Naive thymus-derived CD4-positive, alpha-beta T cell (primary cell): ENCODE measurements at places on chromosomes 5 and 9. TPM values are rescaled to one million over a fixed set of nuclear protein-coding genes. Genes with fewer than 3 reads are reported as not detected.

Gene C5orf15
- total RNA-seq: 11.1 TPM

Gene PCDHGB2
- 0.34 TPM for total RNA-seq

Gene SLC25A46
- total RNA-seq: 46.5 and 50.5 TPM in 2 replicates

- H3K27ac ChIP-seq: no peak overlapping the region
- H3K27me3 ChIP-seq: no peaks in the 10 kb centered on the region
- H3K4me3 ChIP-seq: no peak overlapping the region
- DNase-seq: peak; percentile 23
- no peaks in the 10 kb centered on the region for H3K36me3 ChIP-seq
- H3K4me1 ChIP-seq: no peaks in the 10 kb centered on the region
Measured at GRCh38 chr9:4366591-4367330, 66.9 kb upstream of the GLIS3 start.

GRCh38 chr9:78292716-78293497, 4.0 kb upstream of the PSAT1 start:
- H3K4me1 ChIP-seq: peaks cover 3% of the 10 kb centered on the region
- no peaks in the 10 kb centered on the region for H3K36me3 ChIP-seq
- no peaks in the 10 kb centered on the region for H3K27me3 ChIP-seq
- no peak overlapping the region for H3K27ac ChIP-seq

DNA sequence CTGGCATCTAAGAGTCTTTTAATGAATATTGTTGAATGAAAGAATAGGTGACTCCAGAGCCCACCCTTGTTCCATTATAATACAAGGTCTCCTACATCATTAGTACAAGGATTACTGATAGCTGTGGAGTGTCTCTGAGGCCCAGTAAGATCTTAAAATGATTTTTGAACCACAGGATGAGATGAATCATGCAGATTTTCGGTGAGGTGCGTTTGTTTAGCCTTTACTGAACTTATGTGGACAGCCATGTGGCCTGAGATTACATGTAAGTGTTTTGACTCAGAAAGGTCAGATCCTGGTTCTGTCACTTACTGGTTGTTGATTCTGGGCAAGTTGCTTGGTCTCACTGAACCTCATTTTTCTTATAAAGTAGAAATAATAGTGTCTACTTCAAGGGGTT, 21.6 kb downstream of the NFX1 start:
- no peaks in the 10 kb centered on the region for H3K4me1 ChIP-seq
- H3K4me3 ChIP-seq: no peak overlapping the region
- H3K27ac ChIP-seq: no peak overlapping the region
- no peaks in the 10 kb centered on the region for H3K27me3 ChIP-seq

DNA sequence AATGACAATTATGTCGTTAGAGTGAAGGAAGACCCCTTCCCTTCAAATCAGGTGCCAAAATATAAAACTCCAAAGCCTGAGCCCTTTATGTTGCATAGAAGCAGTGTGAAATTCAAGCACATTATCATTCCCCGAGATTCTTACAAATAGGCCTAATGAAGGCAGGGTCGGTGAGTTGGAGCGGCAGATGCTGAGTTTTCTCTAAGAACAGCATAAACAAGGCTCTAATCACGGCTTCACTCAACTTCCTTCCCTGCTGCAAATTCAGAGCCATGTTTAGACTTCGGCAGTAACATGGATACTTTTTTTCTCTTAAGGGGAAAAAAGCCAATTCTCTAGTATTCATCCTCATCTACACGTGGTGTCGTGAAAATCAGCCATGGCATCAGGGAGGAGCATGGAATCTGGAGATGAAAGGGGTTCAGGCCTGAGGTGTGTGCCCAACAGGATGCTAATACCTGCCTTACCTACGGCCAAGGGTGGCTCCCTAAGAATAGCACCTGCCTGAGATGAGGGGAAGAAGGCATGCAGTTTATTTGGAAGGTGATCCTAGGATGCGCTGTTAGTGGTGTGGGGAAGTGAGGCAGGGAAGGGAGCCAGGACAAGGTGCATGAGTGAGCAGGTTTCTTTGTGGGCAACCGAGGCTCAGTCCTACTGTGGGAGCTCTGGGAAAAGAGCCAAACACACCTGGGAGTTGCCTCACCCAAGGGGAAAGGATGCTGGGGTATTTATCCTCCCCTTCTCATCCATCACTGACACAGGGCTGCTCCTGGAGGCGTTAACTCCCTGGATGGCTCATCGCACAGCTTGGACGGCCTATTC, 146.8 kb upstream of the TBC1D2 start:
- H3K4me3 ChIP-seq: no peak overlapping the region
- no peaks in the 10 kb centered on the region for H3K4me1 ChIP-seq
- no peaks in the 10 kb centered on the region for H3K36me3 ChIP-seq
- H3K27me3 ChIP-seq: no peaks in the 10 kb centered on the region
- H3K27ac ChIP-seq: no peak overlapping the region
- DNase-seq: no peak
